Right hindlimb (tissue), 1 donor: ENCODE measurements at places on chromosomes 2 and 18.

GRCh38 chr2:96176661-96177060 is 31.4 kb upstream of the DUSP2 start:
- DNase-seq = no peak

DNA sequence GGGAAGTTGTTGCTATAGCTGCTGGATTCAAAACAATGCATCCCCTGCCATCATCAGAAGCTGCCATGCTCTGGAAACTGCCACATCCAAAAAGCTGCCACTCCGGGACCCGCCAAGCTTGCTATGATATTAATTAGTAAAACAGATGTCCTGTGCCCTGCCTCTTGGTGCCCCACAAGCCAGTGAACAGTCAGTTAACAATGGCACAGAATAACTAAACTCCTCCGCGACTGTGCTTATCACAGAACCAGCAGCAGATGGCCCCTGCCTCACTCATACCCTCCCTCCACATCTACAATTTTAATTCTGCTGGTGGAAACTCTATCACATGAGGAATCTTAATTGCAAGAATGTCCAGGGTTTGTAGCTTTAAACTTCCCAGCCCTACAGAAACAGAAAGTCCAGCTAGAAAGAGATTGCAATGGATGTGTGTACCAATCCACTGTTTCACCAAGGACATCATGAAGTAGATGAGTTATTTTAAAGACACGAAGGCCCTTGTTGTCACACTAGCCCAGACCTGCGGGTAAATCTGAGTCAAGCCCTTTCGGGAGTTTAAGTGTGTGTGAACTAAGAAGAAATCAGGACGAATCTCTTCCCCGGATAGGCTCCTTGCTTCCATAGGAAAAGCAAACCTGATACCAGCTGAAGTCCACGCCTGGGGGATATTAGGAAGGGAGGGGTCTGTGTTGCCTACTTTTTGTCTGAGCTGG is 7.4 kb upstream of the ACYP2 start:
- DNase-seq = no peak

DNA sequence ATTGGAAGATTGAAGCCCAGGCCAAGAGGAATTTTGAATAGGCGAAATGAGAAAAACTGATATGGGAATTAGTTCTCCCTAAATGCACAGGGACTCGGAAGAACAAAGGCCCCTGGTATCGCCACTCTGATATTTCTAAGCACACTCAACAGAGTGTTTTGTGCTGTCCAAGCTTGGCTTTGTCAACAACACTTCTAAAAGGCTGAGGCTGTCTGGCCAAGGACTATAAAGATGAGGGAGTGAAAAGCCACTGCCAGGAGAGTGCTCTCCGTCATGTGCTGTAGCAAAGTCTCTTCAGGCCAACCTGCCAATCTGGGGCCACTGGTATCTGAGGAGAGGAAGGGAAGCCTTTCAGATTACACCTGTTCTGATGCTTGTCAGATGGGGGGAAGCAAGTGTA is 611.2 kb upstream of the PIK3C3 start:
- DNase-seq = no peak

- DNase-seq = no peak
Measured at GRCh38 chr2:196293751-196294515, 122.6 kb upstream of the STK17B start.

DNA sequence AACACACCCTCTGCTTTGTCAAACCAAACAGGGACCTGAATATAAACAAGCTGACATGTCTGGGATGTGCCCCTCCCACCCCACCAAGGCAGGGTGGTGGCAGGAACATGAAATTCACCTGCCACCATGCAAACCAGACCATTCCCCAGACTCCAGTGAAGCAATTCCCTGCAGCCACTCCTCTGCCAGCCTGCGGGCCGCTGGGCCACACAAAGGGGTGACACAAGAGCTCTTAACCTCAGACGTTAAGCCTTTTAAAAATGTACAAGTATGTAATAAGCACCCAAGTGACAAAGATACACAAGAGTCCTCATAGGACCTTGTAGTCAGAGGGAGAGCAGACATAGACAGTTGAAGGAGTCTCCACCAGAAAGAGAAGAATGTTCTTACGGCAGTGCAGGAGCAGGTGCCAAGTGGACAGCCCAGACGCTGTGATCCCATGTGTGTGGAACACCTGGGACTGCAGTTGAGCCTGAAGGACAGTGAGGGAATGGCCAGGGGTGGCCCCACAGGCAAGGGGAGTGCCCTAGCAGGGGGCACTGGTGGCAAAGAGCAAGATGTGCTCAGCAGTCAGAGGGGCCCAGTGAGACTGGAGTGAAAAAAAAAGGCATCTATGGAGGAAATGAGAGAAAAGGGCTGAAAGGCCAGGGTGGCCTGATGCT is 36.9 kb downstream of the CRACDL start:
- DNase-seq = no peak

DNA sequence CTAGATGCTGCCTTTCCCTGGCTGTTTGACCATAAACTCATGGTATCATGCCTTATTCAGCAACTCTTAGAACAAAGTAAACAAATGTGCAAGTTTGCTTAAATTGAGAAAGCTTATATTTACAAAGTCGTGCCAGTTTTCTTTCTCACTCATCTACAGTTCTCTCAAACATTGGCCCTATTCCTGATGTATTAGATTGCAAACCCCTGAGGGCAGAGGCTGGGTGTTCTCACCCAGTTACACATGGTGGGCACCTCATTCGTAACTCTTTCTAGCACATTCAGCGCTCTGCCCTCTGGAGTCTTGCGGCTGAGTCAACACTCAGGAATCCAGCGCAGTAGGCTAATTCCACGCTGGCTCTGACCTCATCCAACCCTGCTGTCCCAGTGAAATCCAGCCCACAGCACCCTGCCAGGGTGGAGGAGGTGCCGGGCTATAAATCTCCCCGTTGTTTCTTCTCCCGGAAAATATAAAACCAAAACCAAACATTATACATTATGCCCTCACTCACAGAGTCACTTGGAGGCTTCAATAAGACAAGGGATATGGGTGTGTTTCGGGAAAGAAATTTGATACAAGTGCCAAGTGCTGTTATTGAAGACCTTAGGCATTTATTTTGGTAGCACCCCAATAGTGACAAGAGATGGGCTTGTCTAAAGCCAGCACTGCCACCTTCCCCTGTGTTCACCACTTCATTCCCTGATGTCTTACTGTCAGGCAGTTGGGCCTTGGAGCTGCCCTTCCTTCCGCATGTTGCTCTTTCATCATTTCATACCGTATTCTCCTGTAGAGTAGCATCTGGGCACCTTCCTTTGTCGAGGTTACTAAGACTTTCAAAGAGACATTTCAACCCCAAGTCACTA is 287.4 kb downstream of the PRKCE start:
- DNase-seq = peak; percentile 80

- DNase-seq = no peak
Measured at GRCh38 chr2:203533676-203534591, 1.2 kb downstream of the RAPH1 start.

DNA sequence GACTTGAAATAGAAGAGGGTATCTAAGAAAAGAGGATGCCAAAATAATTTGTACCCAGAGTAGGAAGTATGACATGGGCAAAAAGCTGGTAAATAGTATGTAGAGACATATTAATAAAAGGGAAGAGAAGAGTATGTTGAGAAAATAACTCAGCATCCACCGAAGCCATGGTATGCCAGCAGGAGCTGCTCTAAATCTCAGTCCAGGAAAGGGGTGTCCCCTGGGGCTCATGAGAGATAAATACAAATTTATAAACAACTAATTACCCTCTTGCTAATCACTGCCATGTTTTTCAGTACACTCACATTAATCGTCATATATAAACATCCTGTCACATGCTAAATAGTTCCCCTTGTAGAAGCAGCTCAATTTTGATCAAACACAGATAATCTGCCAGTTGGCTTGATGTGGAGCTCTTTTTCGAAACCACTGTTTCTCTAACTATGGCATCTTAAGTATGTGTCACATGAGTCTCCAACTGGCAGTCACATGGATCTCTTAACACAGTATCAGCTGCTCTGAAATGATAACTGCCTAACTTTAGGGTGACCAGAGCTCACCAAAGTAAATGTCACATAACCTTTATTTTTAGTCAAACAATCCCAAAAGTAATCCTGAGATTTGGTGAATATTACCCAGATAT is 31.9 kb downstream of the EXOC6B start:
- no peak for DNase-seq

DNA sequence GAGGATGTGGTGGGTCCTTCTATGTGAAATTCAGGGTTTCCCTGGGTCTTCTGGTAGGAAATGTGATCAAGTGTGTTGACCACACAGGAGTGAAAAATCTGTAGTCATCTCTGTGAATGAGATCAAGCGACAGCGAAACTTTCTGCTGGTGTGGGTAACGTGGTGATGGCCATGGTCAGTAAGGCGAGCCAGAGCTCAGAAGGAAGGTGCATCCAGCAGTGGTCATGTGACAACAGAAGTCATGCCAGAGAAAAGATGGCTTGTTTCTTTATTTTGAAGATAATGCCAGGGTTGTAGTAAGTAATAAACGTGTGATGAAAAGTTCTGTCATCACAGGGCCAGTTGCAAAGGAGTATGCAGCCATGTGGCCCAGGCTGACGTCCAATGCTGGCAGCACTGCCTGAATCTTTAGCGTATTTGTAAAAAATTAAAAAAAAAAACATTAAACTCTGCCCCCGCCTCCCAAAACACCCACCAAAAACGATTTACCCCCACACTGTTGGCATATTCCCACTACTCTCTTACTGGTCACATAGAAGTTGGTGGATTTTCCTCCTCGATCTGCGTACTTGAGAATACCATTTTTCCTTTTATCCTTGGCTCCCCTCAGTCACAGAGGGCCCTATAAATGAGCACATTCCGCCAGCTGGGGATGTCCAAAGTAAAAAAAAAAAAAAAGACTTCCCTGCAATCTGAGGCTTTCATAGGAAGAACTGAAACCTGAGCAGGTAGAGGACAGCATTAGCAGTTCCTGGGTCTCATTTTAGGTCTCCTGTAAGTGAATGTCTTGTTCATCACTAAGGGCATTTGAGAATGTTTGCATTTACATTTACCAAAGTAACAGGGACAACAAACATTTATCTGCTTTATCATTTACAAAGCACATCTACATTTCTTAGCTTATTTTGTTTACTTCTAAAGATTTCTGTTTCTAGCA is 70.6 kb downstream of the SLC4A3 start:
- DNase-seq = no peak

- DNase-seq = no peak
Measured at GRCh38 chr2:219028996-219029828, 12.1 kb downstream of the CFAP65 start.

DNA sequence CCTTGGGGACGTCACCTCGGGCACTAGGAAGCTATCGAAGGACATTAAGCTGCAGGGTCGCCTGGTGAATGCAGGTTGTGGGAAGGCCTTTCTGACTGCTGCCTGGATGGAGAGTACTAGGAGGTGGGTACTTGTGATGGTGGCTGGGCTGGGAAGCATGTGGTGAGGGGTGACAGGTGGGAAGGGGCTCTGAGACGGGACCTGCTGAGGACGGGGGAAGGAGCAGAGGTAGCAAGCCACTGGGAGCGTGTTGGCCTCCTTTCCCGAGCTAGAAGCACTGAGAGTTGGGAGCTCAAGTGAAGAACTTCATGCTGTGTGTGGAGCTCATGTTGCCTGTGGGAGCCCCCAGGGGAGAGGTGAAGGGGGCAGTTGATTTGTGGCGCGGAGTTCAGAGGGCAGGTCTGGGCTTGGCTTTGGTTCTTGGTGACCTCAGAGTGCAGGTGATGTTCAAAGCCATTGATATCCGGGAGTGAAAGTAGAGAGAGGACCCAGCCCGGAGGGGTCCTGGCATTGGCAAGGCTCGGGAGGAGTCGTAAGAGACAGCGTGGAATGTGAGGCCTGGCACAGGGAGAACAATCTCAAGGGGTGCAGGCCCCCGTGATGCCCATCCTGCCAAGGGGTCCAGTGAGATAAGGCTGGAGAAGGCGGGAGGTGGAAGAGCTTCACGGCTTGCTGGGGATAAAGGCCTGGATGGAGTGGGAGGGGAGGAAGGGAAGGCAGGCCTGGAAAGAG is 13.2 kb downstream of the MROH2A start:
- no peak for DNase-seq

DNA sequence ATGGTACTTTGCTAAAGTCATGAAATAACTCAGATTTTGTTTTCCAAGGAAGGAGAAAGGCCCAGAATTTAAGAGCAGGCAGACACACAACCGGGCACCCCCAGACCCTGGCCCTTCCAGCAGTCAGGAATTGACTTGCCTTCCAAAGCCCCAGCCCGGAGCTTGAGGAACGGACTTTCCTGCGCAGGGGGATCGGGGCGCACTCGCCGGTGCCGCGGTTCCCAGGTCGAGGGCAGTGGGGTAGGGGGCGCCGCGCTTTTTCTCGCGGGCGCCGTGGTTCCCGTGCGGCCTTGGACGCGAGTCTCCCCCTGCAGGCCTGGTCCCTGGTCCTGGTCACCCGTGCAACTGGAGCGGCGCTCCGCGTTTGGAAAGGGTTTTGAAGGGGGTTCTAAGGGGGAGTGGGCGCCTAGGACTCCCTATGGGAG is 1.2 kb downstream of the ZNF236 start:
- DNase-seq = peak; percentile 50

DNA sequence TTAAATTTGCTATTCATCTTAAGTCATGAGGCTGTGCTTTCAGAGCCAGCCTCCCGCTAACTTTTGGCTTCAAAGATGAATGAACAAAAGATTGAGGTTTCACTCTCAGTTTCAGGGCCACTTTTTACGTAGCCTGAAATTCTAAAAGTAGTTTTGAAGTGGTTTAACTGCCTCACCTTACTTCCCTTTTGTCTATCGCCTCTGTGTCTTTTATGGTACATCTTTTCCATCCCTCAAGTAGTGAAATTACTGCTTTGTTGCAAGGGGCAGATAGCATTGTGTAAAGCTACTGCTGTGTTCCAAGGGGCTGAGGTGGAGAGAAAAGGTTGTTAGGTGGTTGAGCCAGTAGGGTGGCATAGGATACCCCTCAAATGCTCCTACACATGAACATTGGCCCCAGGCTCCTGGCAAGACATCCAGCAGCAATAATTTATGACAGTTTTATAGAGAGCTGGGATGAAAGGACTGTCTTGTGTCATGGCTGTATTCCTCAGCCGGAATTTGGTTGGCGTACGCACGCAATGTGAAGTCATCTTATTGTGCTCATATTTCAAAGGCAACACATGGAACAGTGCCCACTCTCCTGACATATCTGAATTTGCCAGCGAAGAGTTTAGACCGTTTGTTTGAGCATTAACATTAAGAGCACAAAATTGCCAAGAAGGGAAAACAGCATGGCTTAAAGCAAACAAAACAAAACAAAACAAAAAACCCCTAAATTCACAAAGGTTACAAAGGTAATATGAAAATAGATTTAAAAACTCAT is 32.2 kb downstream of the QPCT start:
- DNase-seq = peak; percentile 57

DNA sequence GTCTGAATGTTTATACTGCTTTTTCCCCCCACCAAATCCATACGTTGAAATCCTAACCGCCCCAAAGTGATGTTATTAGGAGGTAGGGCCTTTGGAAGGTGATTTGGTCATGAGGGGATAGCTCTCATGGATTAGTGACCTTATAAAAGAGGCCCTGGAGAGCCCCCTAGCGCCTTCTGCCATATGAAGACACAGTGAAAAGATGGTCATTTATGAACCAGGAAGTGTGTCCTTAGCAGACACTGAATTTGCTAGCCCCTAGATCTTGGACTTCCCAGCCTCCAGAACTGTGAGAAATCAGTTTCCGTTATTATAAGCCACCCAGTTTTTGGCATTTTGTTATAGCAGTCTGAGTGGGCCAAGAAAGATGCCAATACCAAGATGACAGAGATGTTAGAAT is 7.2 kb upstream of the TSN start:
- no peak for DNase-seq
